ENCODE measurements at places on chromosomes 7 and 10. TPM values are rescaled to one million over a fixed set of nuclear protein-coding genes. Genes with fewer than 3 reads are reported as not detected.

HOXA6 gene
- total RNA-seq = 1.7 TPM

OR6B1 gene
- not detected for total RNA-seq

VTI1A gene
- 49.1 TPM for total RNA-seq

CD36 gene
- total RNA-seq = 102 TPM

ADCYAP1R1 gene
- total RNA-seq = 12.0 TPM
